ENCODE measurements at places on chromosomes 3 and 15. TPM values are rescaled to one million over a fixed set of nuclear protein-coding genes. Genes with fewer than 3 reads are reported as not detected.

DNA sequence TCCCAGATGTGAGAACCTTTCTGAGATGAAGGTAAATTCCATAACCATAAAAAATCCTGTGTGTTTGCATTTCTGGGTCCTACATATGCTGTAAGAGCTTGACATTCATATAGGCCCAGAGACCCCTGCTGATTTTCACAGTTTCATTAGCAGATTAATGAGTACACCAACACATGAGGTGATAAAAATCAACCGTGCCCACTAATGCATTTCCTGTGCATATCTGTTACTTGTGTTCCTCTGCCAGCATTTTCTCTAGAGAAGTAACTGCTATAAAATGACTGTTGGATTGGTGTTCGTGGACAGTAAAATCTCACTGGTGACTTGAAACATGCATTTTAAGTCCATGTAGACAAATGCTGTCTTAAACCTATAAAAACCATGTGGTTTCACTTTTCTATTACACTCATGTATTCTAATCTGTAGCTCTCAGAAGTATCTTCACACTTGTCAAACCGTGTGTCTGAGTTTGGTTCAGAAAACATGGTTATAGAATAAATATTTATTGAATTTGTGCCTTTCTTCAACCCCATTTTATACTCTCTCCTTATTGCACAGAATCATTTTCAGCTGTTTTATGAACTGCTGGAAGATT is 14.6 kb downstream of the MAP2K5 start:
- DNase-seq = no peak

DNA sequence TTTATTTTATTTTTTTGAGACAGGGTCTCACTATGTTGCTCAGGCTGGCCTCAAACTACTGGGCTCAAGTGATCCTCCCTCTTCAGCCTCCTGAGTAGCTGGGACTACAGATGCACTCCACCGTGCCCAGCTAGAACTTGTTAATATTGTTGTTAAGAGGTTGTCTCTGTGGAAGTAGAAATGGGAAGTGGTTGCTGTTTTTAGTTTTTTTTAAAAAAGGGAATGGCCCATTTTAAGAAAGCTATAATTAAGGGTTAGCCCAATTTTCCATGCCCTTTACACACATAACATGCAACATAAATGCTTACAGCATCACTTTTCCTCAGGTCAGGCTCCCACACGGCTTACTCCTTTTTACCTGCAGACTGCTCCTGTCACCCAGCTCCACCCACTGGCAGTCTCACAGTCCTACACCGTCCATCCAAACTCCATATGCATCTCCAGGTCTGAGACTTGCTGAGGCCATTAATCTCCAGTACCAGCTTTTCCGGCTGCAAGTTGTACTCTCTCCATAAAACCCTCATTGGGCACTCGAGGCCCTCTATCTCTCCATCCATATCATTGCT is 19.8 kb downstream of the MORC1 start:
- DNase-seq = peak; percentile 10

- no peak for DNase-seq
Measured at GRCh38 chr3:129592381-129593131, 13.9 kb downstream of the PLXND1 start.

DNA sequence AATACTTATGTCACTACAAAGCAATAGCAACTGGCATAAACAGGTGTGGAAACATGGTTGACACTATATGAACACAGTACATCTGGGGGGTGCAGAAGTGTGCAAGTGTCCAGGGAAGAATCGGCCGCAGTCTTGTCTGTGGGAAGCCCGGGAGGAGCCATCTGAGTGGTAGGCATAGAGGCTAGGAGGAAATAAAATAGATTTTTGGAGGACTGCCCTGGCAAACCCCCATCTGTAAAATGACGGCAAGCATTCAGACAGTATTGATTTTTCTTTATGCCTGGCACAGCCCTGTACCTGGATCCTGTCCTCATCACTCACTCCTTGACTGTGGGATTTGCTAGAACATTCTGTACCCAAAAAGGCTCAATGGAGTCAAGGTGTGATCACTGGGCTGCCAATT is 31.3 kb downstream of the THSD4 start:
- DNase-seq = no peak

The RARB gene
- total RNA-seq = not detected

The PLA1A gene
- total RNA-seq = not detected
